ENCODE measurements at places on chromosomes 16 and 17.
A peak's percentile ranks its signal among the peaks of the same experiment; 100 is the strongest.

DNA sequence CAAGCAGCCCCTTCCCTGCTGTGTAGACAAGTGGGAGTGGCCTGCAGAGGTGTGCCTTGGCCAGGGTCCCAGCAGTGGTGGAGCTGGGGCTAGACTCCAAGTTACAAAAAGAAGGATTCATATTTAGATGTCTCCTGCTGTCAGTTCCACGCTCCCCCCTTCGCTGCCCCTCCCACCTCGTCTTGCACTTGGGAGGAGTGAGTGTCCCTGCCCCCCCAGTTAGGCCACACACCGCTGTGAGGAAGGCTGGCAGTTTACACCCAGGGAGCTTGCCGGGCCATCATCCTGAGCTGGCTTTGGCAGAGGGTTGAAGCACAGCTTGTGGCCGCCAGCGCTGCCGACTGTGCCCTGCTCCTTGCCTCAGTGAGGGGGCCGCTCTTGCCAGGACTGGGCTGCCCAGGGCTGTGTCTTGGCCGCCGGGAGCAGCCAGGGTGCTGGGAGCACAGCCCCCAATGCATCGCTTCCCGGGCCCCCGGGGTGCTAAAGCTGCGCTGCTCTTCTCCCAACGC is 44.3 kb downstream of the ELAC2 start:
- DNase-seq = no peak

DNA sequence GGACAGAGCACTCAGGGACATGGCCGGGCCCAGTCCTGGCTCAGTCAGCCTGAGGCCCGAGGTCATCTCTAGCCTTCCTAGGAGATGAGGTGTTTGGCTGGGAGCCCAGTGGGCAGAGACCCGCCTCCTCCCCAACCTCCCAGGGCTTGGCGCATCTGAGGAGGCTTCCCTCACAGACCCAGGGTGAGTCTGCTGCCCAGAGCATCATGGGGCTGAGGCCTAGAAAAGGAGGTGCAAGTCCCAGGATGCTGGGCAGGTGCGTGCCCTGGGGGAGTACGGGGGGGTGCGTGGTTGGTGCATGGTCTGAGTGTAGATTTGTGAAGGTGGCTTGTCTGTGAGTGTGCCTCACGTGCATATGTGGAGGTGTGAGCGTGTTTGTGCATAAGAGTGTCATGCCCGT is 4.7 kb downstream of the PDE6G start:
- no peak for DNase-seq

- DNase-seq = no peak
Observed at GRCh38 chr17:8382880-8383142, 182 bp downstream of the RPL26 start.

DNA sequence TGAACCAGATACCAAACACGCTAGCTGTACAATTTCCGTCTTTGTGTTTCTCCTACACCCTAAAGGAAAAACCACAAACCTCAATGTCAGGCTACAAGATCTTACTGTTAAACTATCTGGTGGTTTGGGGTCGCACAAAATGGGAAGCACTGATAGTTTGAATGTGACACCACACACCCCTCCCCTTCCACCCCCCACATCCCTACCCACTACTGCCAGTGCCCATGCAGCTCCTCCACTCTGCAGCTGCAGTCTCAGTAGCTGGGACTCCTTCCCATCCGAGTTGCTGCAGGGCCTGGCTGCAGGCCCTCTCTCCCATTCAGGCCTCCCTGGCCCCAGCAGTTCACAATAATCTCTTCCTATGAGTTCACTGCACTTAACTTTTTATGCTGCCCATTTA is 18.4 kb downstream of the TRAP1 start:
- no peak for DNase-seq

DNA sequence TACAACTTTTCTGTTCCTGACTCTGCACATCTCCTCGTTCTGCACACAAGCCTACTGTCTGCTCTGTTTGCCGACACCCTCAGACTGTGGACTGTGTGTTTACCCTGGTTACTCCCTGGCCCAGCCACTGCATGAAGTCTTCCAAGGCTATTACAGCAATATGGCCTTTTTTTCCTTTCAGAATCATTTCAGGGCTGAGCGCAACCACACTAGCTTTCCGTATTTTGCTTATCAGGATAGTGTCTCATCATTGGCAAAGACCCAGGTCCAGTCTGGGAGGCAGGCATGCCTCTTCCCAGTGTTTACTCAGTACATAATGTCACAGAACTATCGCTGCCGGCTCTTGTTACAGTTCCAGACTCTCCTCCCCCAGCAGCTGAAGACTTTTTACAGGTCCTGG is 10.1 kb downstream of the DNAH9 start:
- no peak for DNase-seq

GRCh38 chr16:87942680-87943079 is 6.4 kb upstream of the CA5A start:
- DNase-seq = no peak

- peak; percentile 82 for DNase-seq
Observed at GRCh38 chr16:67415872-67416793, at the start of gene ZDHHC1. Gene ZDHHC1 (minus strand): TSS chr16:67416477. CDS start chr16:67407775, 8,702 bp downstream.

DNA sequence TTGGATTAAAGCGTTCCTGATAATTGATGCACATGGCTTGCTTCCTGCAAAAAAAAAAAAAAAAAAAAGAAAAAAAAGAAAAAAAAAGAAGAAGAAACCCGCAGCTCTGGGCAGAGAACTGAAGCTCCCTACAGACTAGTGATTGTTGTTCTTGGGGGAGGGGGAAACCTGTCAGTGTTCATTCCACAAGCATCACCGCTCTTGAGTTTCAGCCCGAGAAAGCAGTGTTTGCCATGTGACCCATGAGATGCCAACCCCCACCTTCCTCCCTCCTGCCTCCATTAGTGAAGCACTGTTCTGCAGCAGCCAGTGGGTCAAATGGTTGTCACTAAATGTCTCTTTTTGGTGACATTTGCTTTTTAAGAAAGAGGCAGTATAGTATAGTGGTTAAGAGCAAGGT is 1.7 kb downstream of the USP43 start:
- peak; percentile 23 for DNase-seq

DNA sequence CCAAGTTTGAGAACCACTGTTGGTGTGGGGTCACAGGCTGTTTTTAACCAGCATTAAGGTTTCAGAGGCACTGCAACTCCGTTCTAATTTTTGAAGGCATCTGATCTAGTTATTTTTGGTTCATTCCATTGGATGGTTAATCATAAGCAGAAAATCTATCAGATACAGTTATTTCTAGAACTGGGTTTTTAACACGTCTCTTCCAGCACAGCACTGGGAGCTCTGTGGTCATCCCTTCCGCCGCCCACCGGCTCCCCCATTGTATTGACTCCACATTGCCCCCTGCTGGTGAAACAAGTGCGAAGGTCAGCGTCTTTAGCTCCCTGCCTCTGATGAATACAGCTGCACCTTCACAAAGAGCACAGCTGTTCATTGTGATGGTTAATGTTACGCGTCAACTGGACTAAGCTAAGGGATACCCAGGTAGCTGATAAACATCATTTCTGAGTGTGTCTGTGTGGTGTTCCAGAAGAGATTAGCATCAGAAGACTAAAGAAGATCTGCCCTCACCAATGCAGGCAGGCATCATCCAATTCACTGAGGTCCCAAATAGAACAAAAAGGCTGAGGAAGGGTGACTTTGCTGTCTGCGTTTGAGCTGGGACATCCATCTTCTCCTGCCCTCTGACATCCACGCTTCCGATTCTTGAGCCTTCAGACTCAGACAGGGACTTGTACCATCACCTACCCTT is 8.5 kb downstream of the CCL18 start:
- peak; percentile 75 for DNase-seq

DNA sequence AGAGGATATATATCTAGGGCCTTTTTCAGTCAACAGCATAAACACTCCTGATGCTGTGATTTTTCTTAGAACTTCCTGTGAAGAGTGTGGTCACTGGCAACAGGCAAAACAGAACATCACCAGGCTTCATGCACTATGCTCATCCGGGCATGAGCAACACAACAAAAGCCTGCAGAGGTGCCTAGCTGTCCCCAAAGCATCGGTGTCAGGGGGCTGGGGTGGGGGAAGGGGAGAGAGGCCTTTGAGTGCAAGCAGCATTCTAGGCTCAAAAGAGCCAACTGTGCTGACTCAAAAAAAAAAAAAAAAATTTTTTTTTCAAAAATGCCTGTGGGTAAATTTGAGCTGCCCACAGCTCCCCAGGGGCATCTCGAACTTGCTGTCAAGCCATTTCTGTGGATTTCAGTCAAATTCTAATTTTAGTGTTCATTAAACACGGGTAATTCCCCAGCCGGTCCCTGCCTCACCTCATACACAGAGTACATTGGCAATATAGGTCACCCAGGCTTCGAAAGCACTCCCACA is 194.6 kb upstream of the DYNLRB2 start:
- no peak for DNase-seq
